ENCODE measurements at places on chromosomes 7 and 10.

DNA sequence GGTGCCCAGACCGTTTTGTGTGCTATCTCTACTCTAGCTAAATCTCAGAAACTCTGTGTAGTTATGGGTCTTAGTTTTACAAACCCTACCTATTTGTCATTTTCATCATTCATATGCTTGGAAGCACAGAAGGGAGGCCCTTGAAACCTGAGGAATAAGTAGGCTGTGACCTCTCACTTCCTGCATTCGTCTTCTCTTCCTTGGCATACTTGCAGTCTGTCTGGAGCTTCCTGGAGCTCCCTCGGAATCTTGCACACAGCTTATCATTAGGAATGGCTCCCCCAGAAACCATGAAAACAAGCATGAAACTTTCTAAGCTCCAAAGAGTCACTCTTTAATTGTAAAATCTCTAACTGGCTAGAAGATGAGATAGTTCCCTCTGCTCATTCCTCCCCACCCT lies 376.9 kb upstream of the MYO3A start:
- no peak for ATAC-seq

DNA sequence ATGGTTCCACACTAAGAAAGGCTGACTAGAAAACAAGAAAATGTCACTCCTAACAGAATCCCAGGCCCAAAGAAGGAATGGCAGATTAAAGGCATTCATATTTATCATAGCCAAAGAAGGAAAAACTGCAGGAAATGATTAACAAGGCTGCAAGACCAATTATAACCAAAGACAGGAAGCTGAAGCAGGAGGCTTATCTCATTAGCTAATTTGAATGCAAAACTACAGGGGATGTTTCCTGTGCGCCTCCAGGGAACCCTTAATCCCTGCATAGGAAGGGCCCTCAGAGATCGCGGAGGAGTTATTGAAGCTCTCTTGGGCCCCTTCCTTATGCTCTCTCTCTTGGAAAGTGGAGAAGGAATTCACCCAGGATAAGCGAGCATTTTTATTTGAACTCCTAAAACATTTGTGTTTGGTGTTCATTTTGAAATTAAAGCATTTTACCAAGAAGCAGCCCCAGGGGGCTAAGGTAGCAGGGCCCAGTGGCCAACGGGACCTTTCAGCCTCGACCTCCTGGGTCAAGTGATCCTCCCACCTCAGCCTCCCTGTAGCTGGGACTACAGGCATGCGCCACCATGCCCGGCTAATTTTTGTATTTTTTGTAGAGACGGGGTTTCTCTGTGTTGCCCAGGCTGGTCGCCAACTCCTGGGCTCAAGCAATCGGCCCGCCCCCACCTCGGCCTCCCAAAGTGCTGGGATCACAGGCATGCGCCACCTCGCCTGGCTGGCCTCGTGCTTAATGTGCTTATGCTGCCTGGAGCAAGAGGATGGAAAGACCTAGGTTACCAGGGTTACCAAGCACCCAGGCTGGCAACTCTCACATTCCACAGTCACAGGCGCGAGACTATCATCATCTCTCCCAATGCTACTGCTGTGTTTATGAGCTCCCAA lies 24.1 kb upstream of the PROSER2 start:
- ATAC-seq: no peak

DNA sequence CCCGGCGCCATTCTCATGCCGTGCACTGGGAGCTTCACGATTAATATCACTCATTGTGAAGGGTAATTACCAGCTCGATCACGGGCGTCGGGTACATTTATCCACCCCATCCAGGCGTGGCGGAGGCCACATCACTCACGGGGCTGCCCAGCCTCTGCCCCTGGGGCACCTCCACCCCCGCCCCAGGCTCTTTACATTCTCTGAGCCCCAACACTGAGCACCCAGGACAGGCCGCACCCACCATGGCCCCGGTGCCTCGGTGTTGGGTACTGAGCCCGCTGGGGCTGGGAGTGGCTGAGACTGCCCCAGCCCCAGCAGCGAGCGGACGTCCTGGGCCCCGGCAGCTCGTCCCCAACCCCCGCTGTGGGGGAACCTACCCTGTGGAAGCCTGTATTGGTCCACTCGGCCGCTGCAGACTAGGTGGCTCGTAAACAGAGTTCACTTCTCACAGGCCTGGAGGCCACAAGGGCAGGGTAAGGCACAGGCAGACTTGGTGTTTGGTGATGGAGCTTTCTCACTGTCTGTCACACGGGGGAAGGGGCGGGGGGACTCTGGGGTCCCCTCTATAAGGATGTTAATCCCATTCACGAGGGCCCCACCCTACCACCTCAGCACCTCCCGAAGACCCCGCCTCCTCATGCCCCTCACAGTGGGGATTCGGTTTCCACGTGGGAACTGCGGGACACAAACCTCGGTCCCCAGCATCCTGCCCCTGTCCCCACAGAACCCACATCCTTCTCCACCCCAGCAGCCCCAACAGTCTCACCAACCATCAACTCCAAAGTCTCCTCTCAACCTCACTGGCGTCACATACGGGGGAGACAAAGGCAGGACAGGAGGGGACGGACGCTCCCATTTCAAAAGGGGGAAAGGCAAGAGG lies 184.1 kb downstream of the ELFN1 start:
- peak; percentile 48 for ATAC-seq

GRCh38 chr7:158023681-158024350 lies 563.8 kb downstream of the PTPRN2 start:
- ATAC-seq: no peak

DNA sequence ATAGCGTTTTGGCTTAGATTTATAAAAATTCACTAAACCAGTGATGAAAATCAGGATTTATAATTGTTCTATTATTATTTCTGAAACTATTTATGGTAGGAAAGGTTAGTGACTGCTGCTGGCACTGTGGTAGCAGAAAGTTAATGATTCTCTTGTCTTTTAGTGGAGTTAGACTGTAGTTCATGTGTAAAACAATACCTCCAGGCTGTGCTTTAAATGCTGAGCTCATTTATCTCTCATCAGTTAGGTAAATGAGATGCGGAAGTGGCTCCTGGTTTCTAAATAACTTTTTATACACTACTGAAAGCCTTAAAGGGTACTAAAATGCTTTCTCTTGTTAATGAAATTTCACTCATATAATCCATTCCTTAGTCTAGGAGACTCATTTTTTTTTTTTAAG lies 326.8 kb upstream of the POT1 start:
- ATAC-seq: no peak

DNA sequence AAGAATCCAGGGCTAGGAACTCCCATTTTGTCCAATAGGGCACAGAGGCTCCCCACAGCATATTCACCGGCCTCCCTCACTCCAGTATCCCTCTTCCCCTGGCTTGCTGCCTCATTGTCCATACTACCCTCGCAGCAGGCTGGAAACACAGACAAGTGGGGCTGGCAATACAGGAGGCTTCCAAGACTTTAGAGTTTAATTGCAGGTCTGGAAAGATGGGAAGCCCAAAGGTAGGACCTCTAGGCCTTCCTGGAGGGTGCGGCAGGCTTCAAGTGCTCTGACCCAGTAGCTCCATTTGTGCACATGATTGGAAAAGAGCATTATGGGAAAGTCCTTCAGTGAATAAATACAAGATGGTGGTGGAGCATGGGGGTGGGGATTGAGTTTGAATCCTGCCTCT lies 166.7 kb downstream of the EVX1 start:
- no peak for ATAC-seq

DNA sequence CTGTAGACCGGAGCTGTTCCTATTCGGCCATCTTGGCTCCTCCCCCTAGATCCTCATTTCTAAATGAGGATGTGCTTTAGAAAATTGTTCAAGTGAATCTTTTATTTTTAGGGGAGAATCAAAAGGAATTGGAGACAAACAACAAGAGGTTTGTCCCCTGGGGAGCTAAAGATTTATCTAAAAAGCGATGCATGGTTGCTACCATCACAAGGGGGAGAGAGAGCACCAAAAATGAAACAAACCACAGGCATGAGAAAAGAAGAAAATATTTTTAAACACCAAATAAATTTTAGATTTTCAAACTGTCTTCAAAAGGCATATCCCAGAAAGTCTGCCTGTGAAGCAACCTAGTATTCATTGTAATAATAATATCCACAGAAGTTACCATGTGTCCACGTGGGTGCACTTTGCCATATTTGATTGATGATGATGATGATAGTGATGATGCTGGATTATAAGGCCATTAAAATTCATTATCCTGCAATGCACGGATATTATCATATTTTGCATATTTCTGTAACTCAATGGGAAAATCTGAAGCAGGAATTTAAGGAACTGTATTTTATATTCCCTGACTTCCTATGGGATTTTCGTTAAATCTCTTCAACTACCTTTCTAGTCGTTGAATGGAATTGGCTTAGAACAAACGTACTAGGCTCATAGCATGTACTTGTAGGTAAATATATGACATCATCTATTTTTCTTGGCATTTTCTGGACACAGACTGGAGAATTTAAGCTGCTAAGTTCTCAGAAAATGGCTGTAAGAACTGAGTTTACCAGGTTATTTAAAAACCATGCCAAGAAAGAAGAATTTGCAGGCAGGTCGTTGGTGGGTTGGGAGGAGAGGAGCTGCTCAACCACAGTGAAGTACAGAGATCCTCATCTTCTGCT lies 171.6 kb downstream of the WDR37 start:
- no peak for ATAC-seq

- ATAC-seq: no peak
Observed at GRCh38 chr7:82897500-82897899, 265.2 kb downstream of the PCLO start.

DNA sequence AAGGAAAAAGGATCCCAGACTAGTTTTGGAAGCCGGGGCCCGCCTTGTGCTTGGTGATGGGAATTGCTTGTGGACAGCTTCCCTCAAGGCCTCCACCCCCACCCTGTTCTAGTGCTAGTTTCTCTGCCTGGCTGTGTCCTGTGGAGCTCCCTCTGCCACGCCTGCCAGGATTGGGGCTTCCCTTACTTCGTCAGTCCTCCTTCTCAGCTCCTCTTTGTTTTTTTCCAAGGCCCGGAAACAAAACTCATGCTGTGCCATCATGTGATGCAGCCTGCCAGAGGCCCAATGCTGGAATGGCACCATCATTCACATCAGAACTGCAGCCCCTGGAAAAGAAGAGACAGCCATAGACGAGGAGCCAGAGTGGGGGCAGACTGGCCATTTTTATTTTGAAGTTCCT lies 11.2 kb downstream of the YKT6 start:
- ATAC-seq: no peak

- no peak for ATAC-seq
Observed at GRCh38 chr10:128092454-128092853, 33.8 kb downstream of the MKI67 start.

DNA sequence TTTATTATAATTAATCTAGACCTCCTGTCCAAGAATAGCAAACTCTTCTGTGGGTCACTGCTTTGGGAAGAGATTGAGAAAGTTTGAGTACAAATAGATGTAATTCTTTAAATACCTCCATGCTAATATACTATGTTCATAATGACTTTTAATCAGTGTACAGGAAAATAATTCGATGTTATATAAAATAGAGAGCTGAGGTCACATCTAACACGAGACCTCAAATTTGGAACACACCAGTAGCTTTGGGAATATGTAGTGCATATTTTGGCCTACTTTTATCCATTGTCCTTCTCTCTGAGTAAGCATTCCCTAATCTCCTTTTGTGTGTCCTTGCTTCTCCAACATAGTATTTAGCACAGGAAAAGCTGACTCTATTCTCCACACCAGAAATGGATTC lies 27.3 kb upstream of the CABCOCO1 start:
- ATAC-seq: no peak

- ATAC-seq: no peak
Observed at GRCh38 chr7:105673367-105674084, 92.2 kb upstream of the EFCAB10 start.

GRCh38 chr10:77746047-77746707 lies 108.6 kb upstream of the KCNMA1 start:
- ATAC-seq: no peak

- ATAC-seq: peak; percentile 33
Observed at GRCh38 chr10:95246582-95247051, 44.2 kb downstream of the PDLIM1 start.

DNA sequence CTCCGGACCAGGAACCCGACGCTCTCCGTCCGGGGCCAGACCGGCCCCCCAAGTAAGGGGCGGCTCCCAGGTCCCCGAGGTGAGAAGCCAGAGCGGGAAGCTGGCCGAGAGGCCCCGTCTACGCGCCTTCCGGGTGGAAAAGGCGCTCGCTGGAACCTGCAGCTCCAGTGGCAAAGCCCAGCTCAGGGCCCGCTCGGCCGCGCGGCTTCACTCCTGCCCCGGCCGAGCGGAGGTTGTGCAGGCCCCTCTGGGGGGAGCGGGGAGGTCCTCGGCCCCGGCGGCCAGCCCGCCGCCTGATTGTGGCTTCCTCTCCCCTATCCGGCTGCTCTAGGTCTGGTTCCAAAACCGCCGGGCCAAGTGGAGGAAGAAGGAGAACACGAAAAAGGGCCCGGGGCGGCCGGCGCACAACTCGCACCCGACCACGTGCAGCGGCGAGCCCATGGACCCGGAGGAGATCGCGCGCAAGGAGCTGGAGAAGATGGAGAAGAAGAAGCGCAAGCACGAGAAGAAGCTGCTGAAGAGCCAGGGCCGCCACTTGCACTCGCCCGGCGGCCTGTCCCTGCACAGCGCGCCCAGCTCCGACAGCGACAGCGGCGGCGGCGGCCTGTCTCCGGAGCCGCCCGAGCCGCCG lies 2.9 kb downstream of the UNCX start:
- no peak for ATAC-seq

DNA sequence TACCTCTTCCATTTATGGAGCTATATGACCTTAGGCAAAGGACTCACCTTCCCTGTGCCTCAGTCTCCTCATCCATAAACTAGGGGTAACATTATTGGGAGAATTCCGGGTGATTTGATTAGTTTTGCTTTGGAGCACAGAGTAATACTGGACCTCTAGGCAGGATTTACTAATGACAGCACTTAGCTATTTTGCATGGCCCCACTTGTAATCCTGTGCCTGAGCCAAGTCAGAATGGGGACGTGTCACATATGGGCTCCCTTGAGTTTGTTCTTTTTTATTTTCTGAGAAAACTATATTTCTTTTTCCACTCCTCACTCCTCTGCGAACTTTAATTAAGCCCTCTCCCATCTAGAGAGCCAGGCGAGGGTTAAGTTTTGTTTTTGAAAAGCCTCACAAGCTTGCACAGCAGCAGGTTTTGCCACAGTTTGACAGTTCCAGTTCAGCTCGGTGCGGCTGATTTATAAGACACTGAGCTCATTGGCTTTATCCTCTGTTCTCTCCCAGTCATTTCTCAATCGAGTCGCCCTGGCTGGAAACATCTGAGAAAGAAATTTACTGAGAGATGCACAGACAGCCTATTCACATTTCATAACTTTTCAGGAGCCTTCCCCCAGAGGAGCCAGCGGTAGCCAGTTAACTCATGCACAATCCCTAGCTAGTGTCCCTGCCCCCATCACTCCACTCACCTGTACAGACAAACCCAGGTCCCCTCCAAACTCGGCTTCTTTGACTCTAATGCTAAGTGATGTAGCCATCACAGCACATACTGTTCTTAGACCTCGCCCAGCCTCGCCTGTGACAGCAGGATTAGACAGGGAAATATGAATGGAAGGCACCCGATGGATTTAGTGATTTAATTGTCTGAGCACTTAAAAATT lies 441.9 kb upstream of the NPVF start:
- ATAC-seq: no peak

GRCh38 chr10:36676321-36676720 lies 449.1 kb upstream of the ANKRD30A start:
- no peak for ATAC-seq

- no peak for ATAC-seq
Observed at GRCh38 chr10:108598320-108598695, 1325.0 kb downstream of the XPNPEP1 start.

GRCh38 chr10:46223626-46224413 lies 63.0 kb upstream of the ANTXRL start:
- ATAC-seq: no peak

GRCh38 chr7:47423196-47423595 lies 158.7 kb downstream of the TNS3 start:
- ATAC-seq: no peak
